Dorsolateral prefrontal cortex (tissue), 122 donors: ENCODE measurements at places on chromosomes 11 and 22.

- no peak for DNase-seq
Observed at GRCh38 chr22:30947816-30948454, 20.6 kb downstream of the MORC2 start.

GRCh38 chr22:38066381-38067027 lies 9.3 kb downstream of the PICK1 start:
- no peak for DNase-seq

- peak; percentile 21 for DNase-seq
Observed at GRCh38 chr11:119489087-119489486, 66.1 kb upstream of the THY1 start.

- no peak for DNase-seq
Observed at GRCh38 chr22:42171946-42172719, 41.5 kb upstream of the CYP2D6 start.

DNA sequence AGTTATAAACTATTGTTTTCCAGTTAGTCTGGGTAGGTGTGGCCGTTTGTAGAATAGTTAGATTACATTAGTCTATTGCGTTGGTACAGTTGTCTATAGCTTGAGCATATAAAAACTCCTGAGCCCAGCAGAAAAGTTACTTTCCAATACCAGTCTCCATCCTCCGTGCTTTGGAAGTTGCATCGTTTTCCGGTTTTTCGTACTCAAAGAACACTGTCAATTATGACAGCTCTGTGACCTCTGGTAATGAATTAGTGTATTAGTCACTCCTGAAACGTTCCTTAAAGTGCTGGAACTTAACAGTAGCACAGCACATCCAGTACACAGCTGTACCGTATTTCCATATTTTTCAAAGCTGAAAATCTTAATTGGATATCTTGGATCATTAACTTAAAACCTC lies 808 bp upstream of the MSANTD2 start:
- no peak for DNase-seq

DNA sequence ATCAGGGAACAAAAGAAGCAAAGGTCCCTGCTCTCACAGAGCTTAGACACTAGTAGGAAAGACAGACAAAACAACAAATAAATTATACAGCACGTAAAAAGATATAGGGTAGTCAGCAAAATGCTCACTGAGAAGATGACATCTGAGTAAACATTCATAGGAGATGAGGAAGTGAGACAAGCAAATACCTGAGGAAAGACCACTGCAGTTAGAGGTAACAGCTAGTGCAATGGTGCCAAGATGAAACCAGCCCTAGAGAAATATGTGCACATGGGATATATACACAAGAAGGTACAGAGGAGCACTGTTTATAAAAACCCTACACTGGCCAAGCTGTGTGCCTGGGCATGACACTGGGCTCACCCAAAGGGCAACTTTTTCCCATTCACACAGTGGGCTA lies 9.8 kb downstream of the CYP2R1 start:
- DNase-seq, result no peak

DNA sequence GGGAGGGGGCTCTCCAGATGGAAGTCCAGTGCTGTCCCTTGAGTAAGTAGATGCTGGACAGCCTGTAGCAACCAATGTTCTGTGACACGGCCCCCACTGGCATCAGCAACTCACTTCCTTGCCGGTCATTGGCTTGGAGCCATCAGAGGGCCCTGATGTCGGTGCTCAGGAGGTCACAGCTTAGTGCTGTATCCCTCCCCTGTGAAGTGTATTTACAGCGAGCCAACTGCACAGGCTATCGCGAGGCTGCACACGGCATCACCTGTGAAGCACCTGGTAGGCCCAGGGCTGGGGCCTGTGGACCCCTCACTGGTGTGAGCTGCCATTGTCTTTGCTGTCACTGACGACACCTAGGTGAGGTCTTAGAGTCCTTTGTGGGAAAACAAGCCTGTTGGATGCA lies 13.4 kb upstream of the ACR start:
- DNase-seq, result no peak

DNA sequence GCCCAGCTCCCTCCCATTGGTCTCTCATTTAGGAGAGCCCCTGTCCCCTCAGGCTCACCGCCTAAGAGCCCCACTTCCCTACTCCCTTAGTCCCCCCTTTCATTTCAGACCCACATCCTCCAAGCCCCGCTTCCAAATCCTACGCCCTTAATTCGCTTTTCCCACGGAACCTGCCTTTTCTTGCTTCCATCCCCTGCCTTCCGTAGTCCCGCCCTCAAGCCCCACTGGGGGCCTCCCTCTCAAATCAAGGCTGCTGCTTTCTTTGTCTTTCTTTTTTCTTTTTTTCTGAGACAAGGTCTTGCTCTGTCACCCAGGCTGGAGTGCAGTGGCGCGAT lies 396 bp downstream of the CCDC157 start:
- no peak for DNase-seq

DNA sequence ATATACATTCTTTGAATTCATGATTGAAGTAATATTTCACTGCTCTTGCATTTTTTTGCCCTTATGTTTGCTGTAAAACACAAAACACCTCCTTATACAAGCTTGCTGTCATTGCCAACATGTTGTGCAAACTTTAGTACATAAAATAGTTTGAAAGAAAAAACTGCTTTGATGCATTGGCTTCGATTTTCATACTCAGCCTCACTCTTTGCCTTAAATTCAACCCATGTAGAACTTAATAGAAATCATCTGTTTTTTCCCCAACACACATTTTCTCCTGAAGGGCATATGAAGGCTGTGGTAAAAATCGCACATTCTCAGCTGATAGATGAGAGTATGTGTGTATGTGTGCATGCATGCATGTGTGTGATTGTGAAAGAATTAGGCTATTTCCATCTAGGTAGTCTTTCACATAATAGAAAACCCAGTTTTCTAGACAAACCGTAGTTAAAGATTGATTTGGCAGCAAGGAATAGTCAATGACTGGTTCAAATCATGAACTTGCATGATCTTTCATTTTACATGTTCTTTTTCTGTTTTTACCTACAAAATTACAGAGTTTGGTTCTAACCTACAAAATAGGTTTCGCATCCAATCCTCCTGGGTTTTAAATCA lies 72.8 kb upstream of the MTMR2 start:
- no peak for DNase-seq

- DNase-seq, result no peak
Observed at GRCh38 chr11:39571081-39571480, 1888.4 kb downstream of the LRRC4C start.

DNA sequence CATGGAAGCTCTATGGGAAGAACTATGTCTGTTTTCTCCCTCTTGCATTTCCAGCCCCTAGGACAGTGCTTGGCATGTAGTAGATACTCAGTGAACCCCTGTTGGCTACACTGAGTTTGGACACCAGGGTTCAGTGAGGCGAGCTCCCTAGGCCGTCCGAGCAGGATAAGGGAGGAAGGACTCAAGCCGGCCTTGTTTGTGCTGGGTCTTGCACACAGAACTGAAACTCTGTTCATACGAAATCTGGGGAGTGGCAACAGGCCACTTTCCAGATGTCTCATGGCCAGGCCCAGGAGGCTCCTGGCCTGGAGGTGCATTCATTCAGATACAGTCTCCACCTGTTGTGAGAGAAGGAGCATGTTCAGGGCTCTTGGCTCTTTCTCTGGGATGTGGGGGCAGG lies 23.6 kb upstream of the LMO1 start:
- no peak for DNase-seq

GRCh38 chr11:117705866-117706265 lies 91.2 kb downstream of the DSCAML1 start:
- no peak for DNase-seq

DNA sequence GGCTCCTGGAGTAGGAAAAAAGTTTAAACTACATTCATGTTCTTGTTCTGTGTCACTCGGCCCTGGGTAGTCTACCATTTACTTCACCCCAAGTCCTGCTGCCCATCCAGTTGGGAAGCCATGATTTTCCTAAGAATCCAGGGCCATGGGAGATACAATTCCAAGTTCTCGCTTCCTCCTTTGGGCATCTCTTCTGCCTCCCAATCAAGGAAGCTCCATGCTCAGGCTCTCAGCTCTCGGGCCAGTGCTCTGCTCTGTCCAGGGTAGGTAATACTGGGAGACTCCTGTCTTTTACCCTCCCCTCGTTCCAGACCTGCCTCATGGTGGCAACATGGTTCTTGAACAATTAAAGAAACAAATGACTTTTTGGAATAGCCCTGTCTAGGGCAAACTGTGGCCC lies 60.6 kb downstream of the TIMP3 start:
- no peak for DNase-seq

DNA sequence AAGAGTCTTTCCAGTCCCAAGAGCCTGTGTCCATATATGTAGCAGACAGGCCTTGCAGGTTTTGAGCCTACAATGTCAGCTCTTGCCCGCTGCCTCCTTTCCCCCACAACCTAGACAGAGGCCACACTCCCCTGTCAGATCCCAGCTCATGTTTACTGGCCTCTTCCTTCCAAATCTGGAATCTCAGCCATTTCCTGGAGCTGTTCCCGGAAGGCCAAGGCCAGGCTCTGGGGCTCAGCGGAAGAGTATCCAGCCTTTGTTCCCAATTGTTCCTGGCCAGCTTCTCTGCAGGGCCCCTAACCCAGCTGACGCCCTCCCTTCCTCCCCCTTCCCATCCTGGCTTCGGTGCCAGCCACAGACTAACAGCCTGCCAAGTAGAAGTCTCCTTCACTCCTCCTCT lies 1.0 kb upstream of the ROBO4 start:
- DNase-seq, result no peak

GRCh38 chr11:128536506-128536905 lies 50.9 kb downstream of the ETS1 start:
- DNase-seq, result no peak

DNA sequence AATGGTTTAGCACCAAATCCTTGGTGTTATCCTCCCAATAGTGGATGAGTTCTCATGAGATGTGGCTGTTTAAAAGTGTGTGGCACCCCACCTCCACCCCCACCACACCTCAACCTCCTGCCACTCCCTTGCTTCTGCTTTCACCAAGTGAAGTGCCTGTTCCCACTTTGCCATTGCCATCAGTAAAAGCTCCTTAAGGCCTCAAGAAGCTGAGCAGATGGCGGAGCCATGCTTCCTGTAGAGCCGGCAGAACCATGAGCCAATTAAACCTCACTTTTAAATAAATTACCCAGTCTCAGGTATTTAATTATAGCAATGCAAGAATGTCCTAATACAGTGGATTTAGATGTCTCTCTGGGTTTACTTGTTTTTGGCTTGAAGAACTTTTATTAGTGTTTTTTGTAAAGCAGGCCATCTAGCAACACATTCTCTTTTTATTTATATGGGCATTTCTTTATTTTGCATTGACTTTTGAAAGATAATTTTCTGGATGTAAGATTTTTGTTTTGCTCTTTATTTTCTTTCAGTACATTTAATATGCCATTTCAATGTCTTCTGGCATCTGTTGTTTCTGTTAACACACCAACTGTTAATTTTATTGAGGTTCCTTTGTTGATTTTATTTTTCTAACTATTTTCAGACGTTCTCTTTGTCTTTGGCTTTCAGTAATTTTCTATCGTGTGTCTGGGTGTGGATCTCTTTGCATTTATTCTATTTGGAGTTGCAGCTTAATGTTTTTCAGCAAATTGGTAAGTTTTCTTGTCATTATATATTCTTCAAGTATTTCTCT lies 724.5 kb upstream of the CNTN5 start:
- no peak for DNase-seq

DNA sequence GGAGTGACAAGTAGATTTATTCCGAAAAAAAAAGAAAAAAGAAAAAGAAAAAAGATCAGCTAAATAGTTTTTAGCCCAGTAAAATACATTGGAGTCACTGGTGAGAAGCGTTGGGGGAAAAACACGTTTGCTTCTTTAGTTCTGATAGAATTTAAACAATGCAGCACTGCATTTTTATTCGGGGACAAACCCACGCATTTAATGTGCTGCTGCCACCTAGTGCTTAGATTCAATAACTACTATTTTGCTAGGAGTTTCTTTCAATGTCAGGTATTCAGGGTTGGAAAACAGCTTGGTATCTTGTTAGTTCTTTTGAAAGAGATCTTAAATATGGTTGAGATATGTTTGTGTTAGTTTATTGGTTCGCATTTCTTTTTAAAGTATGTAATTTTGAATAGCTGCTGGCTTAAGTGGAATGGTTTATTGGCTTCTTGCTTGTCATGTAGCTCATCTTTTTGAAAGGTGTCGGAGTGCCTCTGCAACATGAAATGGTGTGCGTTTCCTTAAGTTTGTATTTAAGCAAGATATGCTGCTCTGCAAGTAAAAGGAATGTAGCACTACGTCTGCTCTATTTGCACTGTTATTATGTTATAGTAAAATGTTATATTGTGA lies 41.9 kb downstream of the SVIP start:
- DNase-seq, result peak; percentile 15

- no peak for DNase-seq
Observed at GRCh38 chr11:65321828-65322485, 7.3 kb downstream of the CDC42EP2 start.

GRCh38 chr22:44449683-44450425 lies 48.2 kb downstream of the RTL6 start:
- DNase-seq, result no peak

DNA sequence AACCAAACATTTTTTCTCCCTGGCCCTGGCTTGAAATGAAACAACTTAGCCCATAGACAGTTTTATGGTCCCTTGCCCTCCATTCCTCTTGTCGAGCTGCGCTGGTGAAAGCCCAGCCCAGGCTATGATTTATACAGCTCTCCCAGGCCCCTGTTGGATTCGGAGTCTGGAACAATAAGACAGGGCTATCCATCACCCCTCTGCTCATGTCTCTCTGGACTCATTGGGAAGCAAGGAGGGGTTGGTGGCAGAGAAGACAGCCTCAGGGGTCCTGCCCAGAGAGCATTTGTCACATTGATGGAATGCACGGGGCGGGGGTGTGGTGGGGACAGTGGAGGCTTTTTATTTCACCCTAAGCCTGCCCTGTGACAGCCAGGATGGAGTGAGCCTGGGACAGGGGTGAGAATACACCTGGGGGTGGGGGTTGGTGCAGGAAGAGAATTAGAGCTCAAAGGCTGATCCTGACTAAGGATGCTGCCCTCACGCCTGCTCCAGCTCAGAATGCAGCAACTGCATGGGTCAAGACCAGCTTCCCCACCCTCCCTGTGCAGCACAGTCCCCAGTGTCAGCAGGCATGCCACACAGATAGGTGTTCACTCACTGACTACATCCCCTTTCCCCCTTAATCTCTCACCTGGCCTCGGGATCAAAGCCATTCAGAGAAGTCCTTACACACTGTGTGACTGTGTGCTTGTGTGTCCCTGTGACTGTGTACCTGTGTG lies 10.0 kb upstream of the PKNOX2 start:
- no peak for DNase-seq

- no peak for DNase-seq
Observed at GRCh38 chr11:81899156-81899555, 834.5 kb downstream of the FAM181B start.

- DNase-seq, result no peak
Observed at GRCh38 chr11:33730716-33731115, 5.5 kb downstream of the CD59 start.

- no peak for DNase-seq
Observed at GRCh38 chr11:111840143-111840542, 31.2 kb downstream of the ALG9 start.
